ENCODE measurements at places on chromosomes 5 and 9.

DNA sequence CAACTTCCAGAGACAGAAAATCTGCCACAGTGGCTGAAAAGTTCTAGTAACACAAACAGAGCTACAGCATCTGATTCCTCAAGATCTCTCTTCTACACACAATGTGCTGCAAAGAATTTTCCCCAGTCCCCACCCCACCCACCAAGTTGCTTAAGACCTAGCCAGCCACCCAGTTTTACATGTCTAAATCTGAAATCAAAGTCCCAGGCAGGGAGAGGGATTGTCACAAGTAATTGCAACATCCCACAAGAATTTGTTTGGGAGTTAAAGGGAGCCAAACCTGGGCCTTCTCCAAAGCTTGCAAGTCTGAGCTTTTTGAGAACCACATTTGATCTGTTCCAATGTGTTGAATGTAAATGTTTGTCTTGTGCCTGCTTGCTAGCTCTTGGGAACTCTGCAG lies 15.5 kb downstream of the IGIP start:
- DNase-seq: no peak

GRCh38 chr5:81971111-81971711 lies 612 bp upstream of the ATG10 start:
- DNase-seq: no peak

DNA sequence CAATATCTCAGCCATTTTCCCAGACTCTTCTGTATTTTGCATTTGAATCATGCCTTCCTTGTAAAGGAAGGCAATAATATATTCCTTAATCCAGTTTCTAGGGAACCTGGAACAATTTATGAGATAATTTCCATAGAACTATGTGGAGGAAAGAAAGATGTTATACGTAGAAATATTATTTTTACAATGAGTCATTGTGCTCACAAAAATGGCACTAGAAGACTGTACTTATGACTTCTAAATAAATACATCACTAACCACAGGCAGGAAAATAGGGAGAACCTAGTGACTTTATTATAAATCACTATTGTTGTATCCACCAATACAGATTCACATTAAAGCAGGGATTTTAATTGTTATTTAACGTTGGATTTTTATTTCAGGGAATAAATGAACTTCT lies 87.6 kb downstream of the FBXO38 start:
- DNase-seq: no peak

DNA sequence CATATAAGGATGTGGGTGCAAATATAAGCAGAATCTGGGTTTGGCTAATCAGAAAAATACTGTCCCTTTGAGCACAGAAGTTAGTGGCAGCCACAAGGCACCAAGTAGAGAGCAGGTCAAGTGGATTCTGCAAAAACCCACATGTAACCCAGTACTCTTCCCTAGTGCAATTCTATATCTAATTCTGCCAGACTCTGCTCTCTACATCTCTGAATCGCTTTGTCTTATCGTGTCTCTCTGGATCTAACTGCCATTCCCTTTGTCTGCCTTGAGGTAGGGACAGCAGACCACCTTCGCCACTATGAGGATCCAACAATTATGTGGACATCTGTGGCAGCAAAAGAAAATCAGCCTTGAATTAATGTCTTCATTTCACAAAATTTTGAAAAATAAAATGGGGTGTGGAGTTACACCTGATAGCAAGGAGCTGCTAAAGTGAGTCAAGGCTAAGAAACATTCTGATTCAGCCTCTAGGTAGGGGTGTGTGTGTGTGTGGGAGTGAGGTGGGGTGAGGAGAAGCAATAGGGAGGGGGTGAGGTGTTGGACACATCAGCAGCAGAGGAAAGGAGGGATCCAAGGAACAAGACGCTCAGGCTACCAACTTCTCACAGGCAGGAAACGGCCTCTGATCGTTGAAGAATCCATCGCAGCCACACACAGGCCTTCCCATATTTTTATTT lies 33.7 kb upstream of the ZNF366 start:
- no peak for DNase-seq

- DNase-seq: no peak
These were observed 228.2 kb downstream of the TLE1 start for GRCh38 chr9:81461196-81461595.

- no peak for DNase-seq
These were observed 536.5 kb downstream of the CDK5RAP2 start for GRCh38 chr9:120043448-120043847.

- no peak for DNase-seq
These were observed 29.8 kb downstream of the MED27 start for GRCh38 chr9:132049900-132050299.

DNA sequence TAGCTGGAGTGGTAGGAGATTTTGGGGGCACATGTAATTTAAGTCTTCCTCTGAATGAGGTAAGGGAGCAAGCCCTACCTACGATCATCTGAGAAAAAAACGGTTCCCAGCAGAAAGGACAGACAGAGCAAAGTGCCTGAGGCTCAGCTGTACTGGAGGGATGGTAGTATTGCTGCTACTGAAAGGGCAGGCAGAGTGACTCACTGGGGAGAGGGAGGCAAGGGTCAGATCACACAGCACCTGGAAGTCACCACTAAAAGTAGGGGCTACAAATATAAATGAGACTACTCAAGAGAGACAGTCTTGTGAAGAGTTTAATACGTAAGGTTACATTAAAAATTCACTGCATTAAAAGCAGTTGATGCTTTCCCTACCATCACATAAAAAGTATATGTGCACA lies 75.9 kb downstream of the NFIB start:
- DNase-seq: no peak

DNA sequence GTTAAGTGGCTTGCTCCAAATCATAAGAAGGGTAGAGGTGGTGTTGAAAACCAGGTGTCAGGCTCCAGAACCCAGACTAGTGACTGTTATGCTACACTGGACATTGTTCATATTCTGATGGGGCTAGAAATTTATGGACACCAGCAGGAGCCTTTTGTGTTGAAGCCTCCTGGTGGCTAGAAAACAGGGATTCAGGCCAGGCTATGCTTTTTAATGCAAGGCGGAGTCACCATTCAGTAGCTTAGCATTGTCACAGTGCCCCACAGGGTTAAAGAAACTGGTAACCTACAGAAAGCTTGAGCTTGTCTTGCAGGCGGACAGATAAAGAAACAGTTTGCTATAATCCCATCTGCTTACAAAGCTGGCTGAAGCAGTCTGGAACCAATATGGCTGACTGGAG lies 23.0 kb upstream of the GOLM1 start:
- DNase-seq: no peak

DNA sequence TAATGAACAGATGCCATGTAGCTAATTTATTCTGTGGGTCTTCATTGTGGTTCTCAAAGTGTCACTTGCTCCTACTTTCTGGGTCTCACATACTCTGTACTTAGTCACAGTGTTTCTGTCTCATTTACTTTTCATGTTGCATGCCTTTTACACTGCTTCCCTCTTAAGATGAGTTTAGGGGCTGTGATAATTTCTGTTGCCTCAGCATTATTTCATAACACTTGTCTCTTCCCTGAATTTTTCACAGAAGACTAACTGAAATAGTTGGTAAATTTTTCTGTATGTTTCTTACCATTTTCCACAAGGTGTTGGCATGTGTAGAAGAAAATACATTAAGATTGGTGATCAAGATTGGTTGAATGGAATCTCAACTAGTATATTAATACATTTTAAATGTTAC lies 59.6 kb downstream of the DENND4C start:
- no peak for DNase-seq

DNA sequence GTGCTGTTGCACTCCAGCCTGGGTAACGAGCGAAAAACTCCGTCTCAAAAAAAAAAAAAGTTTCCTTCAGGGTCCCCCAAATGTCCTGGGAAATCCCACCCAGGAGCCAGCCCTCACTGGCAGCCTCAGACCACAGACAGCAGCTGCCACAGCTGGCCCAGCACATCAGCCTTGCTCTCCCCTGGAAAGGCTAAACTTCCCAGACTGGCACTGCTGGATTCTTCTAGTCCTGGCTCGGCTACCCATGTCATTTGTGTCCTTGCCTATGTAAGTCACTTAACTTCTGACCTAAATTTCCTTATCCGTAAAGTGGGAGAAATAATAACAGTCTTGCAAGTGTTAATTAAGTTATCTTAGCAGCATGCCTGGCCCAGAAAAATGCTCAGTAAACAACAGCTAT lies 8.6 kb upstream of the PRRC2B start:
- no peak for DNase-seq

DNA sequence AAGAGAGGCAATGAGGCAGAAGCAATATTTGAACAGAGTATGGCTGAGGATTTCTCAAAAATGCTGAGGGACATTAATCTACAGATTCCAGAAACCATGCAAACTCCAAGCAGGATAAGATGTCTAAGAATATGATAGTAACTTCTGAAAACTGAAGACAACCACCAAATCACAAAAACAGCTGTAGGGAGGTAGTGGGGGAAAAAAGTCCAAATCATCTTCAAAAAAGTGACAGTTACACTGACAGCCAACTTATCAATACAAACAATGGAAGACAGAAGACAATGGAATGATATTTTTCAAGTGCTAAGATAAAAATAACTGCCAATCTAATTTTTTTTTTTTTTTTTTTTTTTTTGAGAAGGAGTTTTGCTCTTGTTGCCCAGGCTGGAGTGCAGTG lies 30.5 kb downstream of the CMYA5 start:
- DNase-seq: no peak

DNA sequence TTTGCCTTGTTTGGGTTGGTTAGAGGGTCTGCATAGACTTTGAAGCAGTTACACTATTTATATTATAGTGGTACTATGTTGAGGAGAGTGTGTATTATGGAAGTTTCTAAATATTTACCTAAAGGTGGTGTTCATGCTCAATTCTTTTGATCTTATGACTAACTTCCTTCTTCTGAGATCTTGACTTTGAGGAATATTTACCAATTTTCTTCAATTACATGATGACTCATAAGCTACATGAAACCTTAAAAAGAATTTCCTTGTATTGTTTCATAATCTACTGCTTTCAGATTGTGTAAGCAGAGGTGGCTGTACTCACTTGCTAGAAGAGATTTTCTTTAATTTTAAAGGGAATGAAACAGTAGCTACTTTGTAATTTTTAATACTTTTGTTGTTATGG lies 276.1 kb downstream of the TAF11L14 start:
- no peak for DNase-seq

DNA sequence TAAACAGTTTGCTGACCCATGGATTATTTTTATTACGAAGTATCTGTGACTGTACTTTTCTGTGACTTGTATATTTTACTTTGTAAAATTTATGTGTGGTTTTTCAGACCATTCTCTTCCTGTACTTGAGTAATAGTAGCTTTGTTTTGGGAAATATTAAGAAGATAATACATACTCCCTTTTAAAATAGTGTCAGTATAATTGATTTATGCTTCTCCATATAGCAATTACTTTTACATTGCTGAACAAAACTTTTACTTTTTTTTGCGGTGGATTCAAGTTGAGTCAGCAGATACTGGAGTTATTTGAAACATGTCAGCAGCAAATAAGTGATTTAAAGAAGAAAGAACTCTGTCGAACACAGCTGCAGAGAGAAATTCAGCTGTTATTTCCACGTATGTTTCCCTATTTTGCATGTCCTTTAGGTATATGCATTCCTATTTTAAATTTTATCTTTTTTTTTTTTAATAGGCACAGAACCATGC lies 28.4 kb downstream of the TENT2 start:
- DNase-seq: no peak

- no peak for DNase-seq
These were observed 50.4 kb downstream of the PPIC start for GRCh38 chr5:122985954-122986721.

DNA sequence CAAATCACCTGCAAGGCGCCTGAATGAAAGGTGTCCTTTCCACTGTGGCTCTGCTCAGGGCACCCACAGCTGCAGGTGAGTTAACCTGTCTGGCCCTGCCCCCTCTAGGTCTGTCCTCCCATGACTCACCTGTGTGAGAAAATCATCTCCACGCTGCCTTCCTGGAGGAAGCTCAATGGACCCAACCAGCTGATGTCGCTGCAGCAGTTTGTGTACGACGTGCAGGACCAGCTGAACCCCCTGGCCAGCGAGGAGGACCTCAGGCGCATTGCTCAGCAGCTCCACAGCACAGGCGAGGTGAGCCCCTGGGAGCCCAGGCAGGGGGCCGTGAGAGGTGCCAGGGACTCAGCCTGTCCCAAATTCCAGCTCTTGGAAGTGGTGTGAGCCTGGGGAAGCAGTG lies 23.0 kb upstream of the CTSL start:
- DNase-seq: no peak

- no peak for DNase-seq
These were observed 11.1 kb upstream of the APTX start for GRCh38 chr9:33012328-33013069.

DNA sequence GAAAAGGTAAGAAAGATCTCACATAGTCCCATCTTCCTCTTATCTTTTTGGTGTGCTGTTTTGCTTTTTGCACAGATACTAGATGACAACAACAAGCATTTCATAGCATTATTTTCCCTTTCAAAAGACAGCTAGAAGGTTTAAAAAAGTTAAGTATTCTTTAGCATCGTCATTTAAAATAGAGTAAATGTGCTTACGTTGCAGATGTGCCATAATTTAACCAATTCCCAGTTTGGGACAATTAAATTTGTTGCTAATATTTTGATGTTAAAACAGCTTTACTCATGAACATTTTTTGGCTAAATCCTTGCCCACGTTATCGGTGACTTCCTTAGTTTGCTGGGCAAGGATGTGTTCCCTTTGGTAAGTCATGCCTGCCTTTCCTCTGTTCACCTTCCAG lies 41.6 kb downstream of the PTTG1 start:
- DNase-seq: no peak

- DNase-seq: no peak
These were observed 232.5 kb downstream of the SPATA31A1 start for GRCh38 chr9:39587844-39588499.

GRCh38 chr5:157400741-157401495 lies 59.1 kb upstream of the NIPAL4 start:
- no peak for DNase-seq

GRCh38 chr5:103256178-103256577 lies 2.4 kb upstream of the MACIR start:
- no peak for DNase-seq

DNA sequence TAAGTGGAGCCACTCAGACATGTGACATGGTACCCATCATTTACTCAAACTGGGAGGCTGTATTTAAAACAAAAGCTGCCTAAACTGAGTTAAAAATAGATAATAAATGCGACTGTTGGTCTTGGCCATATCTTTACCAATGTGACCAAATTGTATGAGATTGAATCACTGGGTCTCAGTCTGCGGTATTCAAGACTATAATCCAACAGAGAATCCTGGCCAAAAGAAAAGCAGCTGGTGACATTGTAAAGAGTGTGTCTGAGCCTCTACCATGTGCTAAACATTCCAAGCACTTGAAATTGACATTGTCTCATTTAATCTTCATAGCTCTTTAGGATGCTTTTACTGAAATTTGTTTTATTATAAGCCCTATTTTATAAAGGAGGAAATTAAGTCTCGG lies 282.6 kb downstream of the ZNF608 start:
- DNase-seq: no peak

GRCh38 chr9:125680445-125680844 lies 26.6 kb downstream of the MAPKAP1 start:
- DNase-seq: no peak

- no peak for DNase-seq
These were observed 63.2 kb downstream of the SYK start for GRCh38 chr9:90864779-90865178.

All from stimulated activated CD8-positive, alpha-beta memory T cell treated with anti-CD3 and anti-CD28 coated beads, Interleukin-4, amount 100 ng/mL, for 4 hours (primary cell).